ENCODE measurements at places on chromosomes 7 and 10. TPM values are rescaled to one million over a fixed set of nuclear protein-coding genes. Genes with fewer than 3 reads are reported as not detected.

Gene NEBL
- 274 TPM for total RNA-seq

Gene SPDYE2
- total RNA-seq, result not detected

Gene AFAP1L2
- 2.3 TPM for total RNA-seq

Gene TEX47
- not detected for total RNA-seq

Gene RADIL
- total RNA-seq, result 12.5 TPM

Gene CRHR2
- total RNA-seq, result 0.30 TPM

Data from upper lobe of left lung (tissue), 6 donors.